NCI-H2029 treated with DMSO at 0.1 percent for 48 hours (cell line): ENCODE measurements at places on chromosomes 4 and X.

GRCh38 chrX:127726227-127726626 lies 326.0 kb downstream of the ACTRT1 start:
- no peak for DNase-seq

DNA sequence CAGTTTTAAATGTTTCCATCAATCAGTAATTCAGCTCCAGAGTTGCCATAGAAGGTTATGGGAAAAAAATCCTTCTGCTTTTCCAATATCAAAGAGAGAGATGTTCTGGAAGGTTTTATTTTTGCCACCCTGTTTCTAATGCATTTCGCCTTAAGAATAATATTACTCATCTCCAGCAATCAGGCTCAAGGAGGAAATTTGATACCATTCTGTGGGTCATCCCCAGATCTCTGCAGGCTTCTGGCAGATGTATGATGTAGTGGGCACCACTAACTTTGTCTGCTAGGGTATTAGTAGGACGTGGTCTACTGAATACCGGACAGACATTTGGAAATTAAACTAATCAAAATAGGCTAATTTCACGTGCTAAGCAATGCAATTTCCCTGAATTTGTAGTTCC lies 645.4 kb upstream of the TENM3 start:
- no peak for DNase-seq

DNA sequence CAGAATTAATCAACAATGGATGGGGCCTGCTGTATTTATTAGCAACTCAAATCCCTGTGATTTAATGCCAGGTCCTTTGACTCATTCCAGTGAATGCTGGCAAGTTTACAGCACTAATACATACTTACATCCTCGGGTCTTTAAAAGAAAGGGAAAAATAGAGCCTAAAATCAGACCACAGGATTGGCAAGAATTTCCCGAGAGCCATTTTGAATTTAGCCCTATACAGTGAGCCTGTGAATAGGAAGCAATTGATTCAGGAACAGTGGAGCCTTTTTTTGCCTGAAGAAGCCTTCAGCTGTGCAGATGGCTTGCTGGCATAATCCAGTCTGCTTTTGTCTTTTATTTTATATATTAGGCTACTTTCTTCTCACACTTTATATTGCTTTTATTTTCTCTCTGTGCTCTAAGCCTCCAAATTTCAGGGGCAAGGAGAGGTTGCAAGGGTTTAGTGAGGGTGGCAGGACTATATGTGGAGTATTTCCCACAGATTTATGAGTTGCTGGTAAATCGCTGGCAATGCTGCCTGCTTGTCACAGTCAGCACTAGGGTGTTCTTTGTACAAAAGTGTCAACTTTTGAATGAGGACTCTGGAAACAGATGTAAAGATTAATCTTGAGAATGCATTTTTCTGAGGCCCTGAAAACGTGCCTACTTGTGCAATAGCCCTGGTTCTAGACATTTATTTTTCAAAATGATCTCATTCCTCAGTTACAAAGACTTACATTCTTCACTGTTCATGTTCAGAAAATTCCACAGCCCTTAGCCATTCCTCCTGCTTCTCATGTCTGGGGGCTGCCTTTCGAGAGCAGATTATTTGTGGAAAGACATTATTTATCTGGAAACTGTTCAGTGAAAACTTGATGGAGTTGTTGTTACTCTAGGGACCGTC lies 303.5 kb downstream of the SPRY1 start:
- DNase-seq: no peak

DNA sequence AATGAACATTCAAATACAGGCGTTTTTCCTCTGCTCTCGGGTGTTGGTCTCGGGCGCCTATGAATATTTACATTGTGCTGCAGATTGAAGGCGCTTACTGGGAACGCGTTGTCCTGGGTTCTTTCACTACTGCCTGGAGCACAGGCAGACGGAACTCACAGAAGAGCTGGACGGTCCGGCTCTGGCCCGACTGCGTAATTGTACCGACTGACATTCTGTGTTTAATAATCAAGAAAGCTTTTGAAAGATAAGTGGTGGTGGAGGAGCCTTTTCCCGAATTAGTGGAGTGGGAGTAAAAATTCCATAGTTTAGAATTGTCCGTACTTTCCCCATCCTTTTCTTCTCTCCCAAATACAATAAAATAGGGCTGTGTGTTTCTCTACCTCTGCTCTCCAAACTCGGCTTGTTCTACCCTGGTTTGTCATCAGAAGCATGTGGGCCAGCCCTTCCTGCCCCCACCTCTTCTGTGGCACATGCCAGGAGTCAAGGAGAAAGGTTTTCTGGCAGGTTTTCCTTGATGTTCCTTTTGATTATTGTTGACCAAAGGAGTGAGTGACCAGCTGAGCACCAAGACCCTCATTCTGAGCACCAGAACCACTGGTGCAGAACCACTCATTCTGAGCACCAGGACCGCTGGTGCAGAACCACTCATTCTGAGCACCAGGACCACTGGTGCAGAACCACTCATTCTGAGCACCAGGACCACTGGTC lies 2.3 kb downstream of the FHDC1 start:
- peak; percentile 58 for DNase-seq

DNA sequence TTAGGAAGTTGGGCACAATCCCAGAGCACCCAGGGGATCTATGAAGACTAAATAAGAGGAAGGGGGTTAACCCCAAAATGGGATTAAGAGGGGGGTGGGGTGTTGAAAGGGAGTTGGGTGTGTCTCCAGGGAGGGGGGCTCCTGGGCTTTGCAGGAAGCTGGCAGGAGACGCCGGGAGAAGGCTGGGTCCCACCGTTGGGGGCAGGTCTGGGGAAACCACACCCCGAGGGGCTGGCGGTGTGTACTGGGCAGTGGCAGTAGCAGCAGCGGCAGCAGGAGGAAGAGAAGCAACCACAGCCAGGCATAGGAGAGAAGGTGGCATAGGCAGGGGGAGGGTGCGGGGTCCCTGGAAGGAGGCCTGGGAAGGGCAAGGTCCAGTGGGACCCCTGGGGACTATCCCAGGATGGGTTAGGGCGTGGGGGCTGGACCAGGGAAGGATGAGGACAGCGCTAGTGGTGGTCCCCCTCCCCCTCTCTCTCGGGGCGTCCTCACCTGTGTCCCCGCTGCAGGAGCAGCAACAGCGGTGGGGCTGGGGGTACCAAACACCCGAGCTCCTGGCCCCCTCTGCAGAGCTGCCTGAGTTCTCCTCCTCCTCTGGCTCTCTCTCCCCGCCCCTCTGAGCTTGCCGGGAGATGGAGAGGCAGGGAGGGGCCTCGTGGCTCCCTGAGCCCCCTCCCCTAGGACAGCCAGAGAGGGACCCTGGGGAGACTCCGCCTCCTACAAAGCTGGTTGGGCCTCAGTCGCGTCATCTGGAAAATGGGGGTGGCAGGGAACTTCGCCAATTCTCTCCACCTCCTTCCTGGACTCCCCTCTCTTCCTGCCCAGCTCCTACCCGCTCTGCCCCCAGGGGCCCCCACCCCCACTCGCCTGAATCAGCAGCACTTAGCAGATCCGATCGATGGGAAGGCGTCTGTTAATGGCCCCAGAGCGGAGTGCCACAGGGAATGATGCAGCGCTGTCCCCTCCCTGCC lies at the start of gene KCND1:
TSS of gene KCND1 (minus strand) at position 596 of the 971 bp plus-strand sequence. CDS start 1,573 bp downstream, outside the sequence.
- no peak for DNase-seq

- DNase-seq: no peak
Measured at GRCh38 chr4:153160821-153161220, 43.4 kb upstream of the TRIM2 start.

DNA sequence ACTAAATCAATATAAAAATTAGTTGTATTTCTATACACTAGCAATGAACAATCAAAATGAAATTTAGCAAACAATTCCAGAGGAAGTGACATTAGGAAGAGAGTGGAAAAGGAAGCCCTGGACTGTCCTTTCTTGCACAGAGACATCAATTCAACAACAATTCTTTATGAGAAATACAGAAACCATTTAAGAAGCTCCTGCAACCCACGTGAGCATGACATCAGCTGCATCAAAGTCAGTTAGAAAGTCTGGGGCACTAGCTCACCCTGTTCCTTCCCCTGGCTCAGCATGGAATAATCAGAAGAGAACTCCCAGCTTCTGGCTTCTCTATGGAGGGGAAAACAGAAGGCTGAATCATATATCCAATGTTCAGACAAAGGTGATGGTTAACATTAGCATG lies 48.6 kb upstream of the STARD8 start:
- no peak for DNase-seq

GRCh38 chr4:37639551-37640285 lies 46.5 kb downstream of the RELL1 start:
- peak; percentile 85 for DNase-seq

DNA sequence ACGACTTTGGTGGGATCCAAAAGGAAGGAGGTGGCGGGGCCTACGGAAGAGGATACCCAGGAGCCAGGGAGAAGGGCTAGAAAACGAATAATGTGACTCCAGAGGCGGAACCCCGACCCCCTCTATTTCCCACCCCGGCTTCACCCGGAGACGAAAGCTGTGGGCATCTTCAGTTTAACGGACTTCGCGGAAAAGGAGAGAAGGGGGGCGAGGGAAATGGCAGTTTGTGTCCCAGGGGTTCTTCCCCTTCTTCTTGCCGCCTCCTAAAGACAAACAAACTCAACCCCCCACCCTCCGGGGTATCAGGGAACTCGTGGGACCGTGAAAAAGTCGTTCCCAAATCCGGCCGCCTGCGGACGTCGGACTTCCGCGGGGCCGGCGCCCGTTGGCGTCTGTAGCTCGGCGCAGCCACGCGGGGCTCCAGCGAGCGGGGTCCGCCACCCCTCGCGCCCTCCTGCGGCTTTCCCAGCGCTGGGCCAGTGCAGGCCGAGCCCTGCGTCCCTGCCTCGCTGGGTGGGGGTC lies 3.6 kb upstream of the LEF1 start:
- no peak for DNase-seq

DNA sequence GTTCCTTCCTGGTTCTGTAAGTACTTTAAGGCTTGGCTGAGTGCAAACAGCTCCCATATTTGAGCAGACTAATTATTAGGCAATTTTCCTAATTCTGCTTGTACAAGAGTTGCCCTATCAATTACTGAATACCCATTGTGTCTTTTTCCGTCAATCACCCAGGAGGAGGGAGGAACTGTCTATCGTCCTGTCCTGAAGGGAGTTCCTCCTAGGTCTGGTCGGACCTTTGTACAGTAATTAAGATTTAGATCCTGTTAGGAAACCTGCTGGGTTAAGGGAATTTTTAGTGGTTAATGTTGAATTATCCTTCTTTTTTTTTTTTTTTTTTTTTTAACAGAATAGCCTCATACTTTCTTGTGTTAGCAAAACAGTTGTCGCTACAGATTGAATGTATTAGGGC lies 130.1 kb downstream of the KDM6A start:
- no peak for DNase-seq
